ENCODE measurements at places on chromosomes 7 and 10.

- DNase-seq: no peak
These were observed 388.9 kb upstream of the AKR1E2 start for GRCh38 chr10:4437061-4437460.

GRCh38 chr7:114082642-114083165, 163.9 kb upstream of the PPP1R3A start:
- DNase-seq: no peak

DNA sequence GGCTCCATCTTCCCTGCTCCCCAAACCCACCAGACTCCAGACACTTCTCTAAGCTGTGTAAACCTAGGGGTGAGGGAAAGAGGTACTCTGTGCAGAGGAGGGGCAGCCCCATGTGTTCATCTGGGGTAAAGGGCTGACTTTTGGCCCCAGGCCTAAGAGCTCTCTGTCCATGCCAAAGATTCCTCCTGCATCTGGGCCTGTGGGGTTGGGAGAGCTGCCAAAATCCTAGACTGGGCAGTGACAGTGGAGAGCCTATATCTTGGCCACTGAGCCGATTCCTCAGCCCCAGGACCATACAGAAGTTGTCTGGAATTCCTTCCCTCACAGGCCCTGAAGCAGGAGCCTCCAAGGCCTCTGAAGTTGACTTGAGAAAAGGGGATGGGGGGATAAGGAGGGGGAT, 25.3 kb upstream of the LEP start:
- DNase-seq: no peak

DNA sequence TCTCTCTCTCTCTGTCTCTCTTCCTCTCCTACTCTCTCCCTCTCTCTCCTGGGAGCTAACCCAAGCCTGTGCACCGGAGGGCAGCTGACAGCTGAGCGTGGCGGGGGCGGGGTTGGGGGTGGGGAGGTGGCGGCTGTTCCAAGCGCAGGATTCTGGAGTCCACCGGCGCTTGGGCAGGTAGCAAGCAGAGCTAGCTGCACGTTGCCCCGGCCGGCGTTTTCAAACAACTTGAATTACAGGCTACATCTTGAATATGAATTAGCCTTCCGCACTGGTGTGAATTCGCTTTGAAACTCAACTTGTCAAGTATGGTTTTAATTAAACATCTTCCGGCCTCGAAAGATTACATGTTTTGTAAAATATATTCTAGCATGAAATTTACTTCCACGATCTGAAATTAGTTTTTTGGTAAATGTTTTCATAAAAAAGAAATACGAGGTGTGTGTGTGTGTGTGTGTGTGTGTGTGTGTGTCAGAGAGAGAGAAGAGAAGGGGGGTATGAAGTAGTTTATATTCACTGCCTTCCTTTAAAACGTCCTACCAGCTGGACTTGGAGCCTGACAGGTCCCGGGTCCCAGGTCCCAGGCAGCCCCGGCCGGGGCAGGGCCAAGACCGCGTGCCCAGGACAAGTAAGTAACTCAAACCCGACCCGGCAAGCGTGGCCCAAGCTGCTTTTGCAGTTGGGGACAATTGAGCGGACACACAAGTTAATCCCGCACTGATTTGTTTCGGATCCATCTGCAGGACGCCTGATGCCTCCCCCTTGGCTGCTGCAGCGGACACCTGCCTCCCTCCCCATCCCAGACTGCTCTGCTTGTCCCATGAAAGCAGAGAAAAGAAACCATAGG, 9.0 kb upstream of the DLX6 start:
- DNase-seq: no peak

- no peak for DNase-seq
These were observed 348.5 kb upstream of the PRKCQ start for GRCh38 chr10:6928586-6928985.

- DNase-seq: no peak
These were observed 115.5 kb downstream of the LMBR1 start for GRCh38 chr7:156777364-156778069.
